NCI-H187 (cell line): ENCODE measurements at places on chromosomes 13 and 19.

- no peak for DNase-seq
These were observed 12.3 kb upstream of the RASA3 start for GRCh38 chr13:114144606-114145244.

DNA sequence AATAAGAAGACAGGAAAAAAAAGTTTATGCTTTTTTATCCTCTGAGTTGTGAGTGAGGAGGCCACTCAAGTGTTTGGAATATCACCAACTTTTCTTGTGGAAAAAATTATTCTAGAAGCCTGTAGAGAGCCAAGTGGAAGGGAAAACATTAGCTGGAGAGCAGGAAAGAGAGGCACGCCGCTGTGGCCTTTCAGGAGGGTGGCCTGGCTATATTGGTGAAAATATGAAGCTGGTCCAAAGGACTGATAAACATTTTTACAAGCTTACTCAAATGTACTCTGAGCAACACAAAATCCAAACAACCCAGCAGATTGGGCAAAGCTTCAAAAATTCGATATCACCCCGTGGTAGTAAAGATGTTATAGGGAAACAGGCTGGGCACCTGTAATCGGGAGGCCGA, 2.3 kb upstream of the EIF3G start:
- no peak for DNase-seq

DNA sequence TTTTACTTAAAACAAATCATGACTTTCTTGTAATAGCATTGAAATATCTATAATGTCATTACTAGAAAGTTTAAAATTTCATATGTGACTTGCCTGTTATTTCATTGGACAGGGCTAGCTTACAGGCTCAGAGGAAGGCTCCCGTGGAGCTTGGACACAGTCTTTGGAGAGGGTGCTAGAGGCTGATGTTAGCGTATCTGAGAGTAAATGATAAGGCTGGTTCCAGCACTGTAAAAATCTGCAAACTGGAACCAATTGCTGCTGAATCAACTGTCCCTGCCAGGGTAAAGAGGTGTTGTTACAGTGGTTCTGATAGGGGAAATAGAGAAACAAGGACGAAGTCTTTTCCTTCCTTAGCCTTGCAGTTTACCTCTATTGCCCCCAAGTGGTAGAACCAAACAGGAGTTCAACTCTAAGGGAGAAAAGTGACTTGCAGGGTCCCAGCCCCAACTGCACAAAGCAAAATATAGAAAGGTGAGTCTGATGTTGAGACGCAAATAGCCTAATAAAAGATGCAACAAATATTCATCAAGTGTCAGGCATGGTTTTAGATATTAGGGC, 901.7 kb downstream of the DIAPH3 start:
- DNase-seq = no peak

DNA sequence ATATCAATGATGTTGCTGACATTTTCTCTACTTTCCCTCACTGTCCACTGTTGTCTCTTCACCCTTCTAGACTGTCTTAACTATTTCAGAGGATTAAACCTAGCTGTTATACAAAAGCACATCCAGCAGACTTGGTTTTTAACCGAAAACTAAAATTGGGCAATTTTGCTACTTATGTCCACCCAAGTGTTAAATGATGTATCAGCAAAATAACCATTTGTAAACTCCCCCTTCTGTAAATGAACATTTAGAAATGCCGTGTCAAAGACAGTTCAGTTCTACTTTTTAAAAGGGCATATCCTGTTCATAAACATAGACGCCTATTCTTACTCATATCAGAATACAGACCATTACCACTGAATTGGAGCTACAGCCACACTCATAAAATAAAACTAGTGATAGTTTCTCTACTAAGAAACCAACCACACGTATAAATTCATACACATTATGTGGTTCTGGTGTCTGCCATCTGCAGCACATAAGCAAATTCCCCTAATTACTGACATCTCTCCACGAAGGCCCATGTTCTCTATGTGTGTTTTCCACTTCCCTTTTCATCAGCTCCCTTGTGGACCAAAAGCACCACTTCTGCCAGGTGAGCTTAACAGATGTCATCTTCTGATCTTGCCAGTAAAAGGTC, 1091.8 kb downstream of the PCDH9 start:
- DNase-seq = no peak

GRCh38 chr19:3270902-3271301, 46.4 kb downstream of the CELF5 start:
- DNase-seq = no peak

GRCh38 chr19:17074634-17075034, 618 bp downstream of the HAUS8 start:
- no peak for DNase-seq

DNA sequence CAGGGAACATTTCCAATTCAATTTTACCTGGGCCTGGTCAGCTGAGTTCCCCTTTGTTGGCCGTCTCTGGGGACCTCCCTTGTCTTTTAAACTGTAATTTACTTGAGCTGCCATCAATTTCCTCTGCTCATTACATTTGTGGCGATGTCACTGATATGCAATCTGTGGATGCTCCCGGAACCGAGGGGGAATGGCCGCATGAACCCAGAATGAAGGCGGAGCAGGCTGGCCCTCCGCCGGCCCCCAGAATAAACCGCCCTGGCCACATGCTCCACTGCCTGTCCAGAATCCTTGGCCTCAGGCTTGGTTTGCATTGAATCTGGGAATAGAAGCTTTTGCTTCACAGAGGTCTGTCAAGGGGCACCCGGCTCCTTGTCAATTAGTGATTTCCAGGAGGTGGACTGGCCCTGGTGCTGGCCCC, 276.8 kb downstream of the TEX29 start:
- no peak for DNase-seq

DNA sequence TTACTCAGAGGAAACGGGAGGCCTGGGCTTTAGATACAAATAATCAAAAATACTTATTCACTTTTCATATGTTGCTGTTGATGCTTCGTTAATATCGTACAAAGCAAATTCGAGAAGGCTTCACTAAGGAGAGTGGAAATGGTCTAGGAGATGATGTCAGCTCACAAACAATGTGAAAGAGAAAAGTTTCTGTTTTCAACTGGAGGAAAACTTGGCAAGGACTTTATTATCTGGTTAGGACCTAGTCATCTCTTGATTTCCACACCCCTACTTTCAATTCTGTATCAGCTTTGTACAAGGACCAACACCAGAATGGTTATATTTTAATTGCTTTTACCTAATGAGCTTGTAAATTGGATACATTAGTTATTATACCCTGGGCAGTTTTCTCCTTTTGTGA, 88.0 kb downstream of the SLC10A2 start:
- no peak for DNase-seq

DNA sequence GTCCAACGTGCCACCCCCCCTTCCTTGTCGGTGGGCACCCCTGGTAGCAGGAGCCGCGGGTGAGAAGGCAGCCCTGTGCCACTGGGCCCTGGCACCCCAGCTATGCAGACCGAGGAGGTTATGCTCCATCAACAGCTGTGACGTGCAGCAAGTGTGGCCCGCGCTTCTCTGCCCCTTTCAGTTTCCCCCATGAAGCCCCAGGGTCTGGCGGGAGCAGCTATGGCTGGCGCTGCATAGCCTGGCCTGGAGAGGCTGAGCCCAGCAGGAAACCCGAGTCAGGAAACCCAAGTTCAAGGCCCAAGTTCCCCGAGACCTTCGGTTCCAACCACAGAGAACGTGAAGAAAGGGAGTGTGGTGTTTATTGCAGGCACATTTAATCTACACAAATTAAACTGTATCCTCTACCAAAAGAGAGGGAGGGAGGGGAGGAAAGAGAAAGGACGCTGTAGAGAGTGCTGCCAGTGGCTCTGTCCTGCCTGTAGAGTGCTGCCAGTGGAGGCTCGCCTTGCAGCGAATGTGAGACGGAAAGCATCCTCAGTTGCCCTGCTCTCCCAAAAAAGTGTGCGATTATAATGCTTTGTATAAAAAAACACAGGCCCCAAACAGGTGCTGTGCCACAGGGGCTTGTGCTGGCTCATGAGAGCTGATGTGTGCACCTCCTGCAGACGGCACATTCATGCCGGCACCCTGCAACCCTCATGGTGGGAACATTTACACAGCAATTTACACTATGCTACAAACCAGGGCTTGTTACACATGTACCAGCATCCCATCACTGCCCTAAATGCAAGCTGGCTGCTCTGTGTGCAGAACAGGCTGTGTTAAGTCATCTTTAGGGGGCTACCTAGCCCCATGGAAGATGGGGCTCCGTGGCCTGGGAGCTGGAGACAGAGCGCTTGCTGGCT, 16.3 kb downstream of the POP4 start:
- DNase-seq = no peak

DNA sequence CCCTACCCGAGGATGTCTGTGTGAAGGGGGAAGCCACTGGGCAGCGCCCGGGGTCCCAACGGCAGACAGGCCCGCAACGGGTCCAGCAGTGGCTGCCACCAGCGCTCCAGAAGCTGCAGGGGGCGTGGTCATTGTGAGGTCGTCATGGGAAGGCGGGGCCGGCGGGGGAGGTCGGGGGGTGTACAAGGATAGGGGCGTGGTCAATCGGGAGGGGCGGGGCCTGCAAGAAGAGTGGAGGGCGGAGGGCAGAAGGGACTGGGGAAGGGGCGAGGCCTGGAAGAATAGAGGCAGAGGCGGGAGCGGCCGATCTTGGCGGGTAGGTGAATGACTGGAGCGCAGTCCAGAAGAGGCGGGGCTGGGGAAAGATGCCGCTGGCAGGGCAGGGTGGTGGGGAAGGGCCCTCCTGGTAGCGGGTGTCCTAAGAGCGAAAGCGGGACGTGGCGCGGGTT, 4.4 kb downstream of the FUZ start:
- peak; percentile 93 for DNase-seq

- DNase-seq = no peak
These were observed 1.2 kb upstream of the TMEM86B start for GRCh38 chr19:55229789-55230182.
